ENCODE measurements at places on chromosomes 1 and 21. TPM values are rescaled to one million over a fixed set of nuclear protein-coding genes. Genes with fewer than 3 reads are reported as not detected.

DCLRE1B gene
- 6.9 TPM for total RNA-seq

PBXIP1 gene
- total RNA-seq, result 390 TPM

PADI2 gene
- total RNA-seq, result 0.11 TPM

DNA sequence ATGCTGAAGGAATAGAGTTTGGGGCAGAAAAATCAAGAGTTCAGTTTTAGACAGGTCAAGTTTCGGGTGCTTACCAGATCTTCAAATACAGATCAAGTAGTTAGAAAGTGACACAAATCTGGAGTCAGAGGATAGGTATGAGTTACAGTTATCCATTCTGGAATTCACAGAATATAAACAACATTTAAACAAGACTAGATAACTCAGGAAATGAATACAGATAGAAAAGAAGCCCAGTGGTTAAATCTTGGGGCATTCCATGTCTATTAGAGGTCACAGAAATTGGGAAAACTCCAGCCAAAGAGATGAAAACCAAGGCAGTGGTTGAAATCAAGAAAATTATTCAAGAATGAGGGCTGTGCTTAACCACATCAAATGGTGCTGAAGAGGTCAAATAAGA, 187.0 kb upstream of the HP1BP3 start:
- DNase-seq, result no peak
- no peak overlapping the region for H3K27ac ChIP-seq
- H3K27me3 ChIP-seq, result no peaks in the 10 kb centered on the region
- H3K4me3 ChIP-seq, result no peak overlapping the region
- H3K4me1 ChIP-seq, result no peaks in the 10 kb centered on the region

DNA sequence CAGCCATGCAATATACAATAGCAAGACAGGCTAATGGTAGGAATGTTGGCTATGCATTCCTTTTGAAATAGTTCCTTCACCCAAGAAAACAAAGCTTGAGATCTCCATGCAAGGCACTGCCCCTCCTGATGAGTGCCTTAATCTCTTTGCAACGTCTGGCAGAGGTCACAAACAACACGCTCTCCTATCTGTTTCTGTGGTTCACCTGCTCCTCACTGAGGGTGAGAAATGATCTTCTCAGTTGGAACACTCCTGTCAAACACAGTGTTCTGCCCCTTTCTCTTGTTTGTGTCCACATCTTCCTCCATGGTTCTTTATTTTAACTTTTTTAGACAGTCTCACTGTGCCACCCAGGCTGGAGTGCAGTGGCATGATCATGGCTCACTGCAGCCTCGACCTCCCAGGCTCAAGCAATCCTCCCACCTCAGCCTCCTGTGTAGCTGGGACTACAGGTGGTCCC, 21.2 kb upstream of the XPR1 start:
- DNase-seq, result no peak
- no peak overlapping the region for H3K27ac ChIP-seq
- H3K36me3 ChIP-seq, result no peaks in the 10 kb centered on the region
- H3K4me3 ChIP-seq, result no peak overlapping the region

- H3K27ac ChIP-seq, result no peak overlapping the region
- no peaks in the 10 kb centered on the region for H3K4me1 ChIP-seq
These were observed 321.1 kb downstream of the TGFB2 start for GRCh38 chr1:218666263-218666662.

DNA sequence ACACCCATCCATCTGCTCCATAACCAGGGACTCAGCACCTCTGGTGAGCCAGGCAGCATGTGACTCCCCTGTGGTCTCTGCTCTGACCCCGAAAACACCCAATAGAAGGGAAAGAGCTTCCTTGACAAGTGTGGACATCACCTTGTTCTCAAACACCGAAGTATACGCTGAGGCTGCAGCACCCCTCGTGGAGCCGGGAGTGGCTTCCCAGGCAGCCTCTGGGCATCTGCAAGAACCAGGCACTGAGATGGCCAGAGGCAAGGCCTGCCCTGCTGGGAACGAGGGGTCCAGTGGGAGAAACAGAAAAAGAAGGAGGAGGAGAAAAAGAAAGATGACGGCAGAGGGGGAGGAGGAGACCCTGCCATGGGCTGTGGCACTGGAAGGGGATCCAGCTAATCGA, 18.2 kb upstream of the AJAP1 start:
- H3K4me1 ChIP-seq, result no peaks in the 10 kb centered on the region
- no peak for DNase-seq
- no peak overlapping the region for H3K4me3 ChIP-seq
- no peaks in the 10 kb centered on the region for H3K27me3 ChIP-seq
- no peak overlapping the region for H3K27ac ChIP-seq

KIF21B gene
- total RNA-seq, result 76.6 TPM

AADACL3 gene
- not detected for total RNA-seq

DNA sequence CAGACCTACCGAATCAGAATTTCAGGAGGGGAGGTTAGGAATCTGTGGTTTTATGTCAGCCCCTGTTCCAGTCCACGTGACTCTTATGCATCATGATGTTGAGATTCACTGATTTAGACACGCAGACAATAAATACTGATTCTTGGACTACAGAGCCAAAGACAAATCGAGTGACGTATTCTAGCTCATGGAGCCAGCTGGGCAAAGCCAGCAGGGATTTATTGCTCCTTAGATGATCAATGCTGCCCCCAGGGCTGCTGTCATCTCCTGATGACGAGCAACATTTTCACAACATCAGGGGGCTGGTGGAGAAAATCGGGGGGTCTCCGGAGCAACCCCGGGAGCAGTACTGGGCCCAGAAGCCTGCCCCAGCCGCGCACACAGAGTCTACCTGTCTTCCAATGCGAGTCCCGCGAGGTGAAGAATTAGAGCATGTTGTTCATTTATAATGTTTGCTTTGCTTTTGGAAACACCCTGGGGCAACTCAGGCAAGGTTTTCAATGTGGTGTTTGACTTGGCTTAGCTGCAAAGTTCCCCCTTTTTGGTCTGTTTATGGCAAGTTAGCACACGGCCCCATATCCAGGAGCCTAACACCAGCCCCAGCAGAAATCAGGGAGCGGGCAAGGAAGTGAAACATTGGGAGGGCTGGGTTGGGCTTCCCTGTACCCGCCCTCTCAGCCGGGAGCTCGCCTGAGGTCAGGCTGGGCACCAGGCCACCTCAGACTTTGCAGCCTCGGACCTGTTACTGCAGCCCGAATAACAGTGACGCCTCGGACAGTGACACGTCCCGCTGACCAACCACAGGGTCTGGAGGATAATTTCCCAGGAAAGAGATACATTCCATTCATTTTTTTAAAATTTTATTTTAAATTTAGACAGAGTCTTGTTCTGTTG, 19.9 kb upstream of the CLDN14 start:
- H3K4me1 ChIP-seq, result no peaks in the 10 kb centered on the region
- DNase-seq, result no peak
- no peak overlapping the region for H3K27ac ChIP-seq
- H3K4me3 ChIP-seq, result no peak overlapping the region

DNA sequence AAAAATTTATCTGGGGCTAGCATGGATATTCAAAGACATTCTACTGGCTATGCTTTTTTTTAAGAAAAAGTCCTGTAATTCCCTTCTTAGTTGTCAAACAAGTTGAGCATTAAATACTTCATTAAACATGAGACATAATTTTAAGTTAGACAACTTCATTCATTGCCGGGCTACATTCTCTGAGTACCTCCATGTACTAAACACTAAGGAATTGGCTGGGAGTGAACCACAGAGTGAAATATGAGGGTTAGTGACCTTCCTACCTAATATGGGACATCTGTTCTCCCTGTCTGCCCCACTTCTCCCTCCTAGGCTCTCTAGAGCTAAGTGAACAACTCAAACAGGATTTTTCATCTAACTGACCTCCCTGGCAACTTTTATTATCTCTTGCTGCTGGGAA, 370.4 kb downstream of the VAV3 start:
- DNase-seq, result no peak
- H3K4me1 ChIP-seq, result no peaks in the 10 kb centered on the region
- no peaks in the 10 kb centered on the region for H3K36me3 ChIP-seq
- H3K4me3 ChIP-seq, result no peak overlapping the region
- H3K27ac ChIP-seq, result no peak overlapping the region
- no peaks in the 10 kb centered on the region for H3K27me3 ChIP-seq

DNAI4 gene
- 2.2 TPM for total RNA-seq

DNA sequence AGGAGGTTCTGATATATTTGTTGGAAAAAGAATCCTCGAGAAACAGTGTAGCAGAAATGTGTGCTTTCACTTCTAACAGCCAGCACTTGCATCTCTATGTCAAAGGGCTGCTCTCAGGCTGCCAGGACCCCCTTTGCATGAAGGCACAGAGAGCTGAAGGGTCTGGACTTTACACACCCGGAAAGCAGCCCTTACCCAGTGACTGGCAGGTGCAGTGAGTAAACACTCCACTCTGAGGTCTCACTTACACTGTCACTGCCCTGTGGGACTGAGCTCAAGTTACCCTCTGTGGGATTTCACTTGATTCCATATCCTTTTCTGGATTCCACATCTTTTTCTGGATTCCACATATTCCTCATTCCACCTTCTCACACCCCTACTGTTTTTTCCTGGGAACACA, 40.8 kb upstream of the PPP2R5A start:
- H3K27me3 ChIP-seq, result peaks cover 3% of the 10 kb centered on the region
- no peaks in the 10 kb centered on the region for H3K4me1 ChIP-seq
- no peaks in the 10 kb centered on the region for H3K36me3 ChIP-seq
- no peak for DNase-seq

APOBEC4 gene
- not detected for total RNA-seq

DNA sequence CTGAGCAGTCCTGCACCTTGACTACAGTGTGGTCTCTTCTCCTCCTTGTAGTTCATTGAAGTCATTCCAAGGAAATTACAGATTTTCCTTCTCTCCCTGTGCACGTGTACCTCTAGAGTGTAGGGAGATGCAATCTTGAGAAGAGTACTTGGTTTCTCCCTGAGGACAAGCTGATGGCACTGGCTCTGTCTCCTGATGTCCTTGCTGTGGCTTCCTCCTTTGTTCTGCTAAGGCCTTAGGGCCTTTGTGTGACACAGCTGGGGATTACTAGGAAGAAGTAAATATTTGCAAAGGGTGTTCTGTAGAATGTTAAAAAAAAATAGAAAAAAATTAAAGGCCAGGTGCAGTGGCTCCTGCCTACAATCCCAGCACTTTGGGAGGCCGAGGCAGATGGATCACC, 66.2 kb upstream of the APOBEC4 start:
- H3K27me3 ChIP-seq, result no peaks in the 10 kb centered on the region
- H3K4me3 ChIP-seq, result no peak overlapping the region
- H3K27ac ChIP-seq, result no peak overlapping the region
- no peak for DNase-seq
- H3K36me3 ChIP-seq, result no peaks in the 10 kb centered on the region
- no peaks in the 10 kb centered on the region for H3K4me1 ChIP-seq

RUNX3 gene
- total RNA-seq, result 135 TPM

- H3K4me3 ChIP-seq, result no peak overlapping the region
- DNase-seq, result no peak
These were observed 17.0 kb upstream of the IFFO2 start for GRCh38 chr1:18973446-18973955.

DNA sequence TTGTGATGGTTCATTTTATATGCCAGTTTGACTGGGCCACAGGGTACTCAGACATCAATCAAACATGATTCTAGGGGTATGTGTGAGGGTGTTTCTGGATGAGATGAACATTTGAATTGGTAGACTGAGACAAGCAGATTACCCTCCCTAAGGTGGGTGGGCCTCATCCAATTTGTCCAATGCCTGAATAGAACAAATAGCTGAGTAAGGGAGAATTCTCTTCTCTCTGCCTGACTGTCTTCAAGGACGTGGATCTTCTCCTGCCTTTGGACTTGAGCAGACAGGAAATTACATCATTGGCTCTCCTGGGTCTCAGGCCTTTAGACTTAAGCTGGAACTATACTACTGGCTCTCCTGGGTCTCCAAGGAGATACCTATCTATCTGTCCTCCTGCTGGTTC, 64.4 kb downstream of the SUSD4 start:
- no peaks in the 10 kb centered on the region for H3K27me3 ChIP-seq
- H3K27ac ChIP-seq, result no peak overlapping the region
- H3K36me3 ChIP-seq, result no peaks in the 10 kb centered on the region
- H3K4me3 ChIP-seq, result no peak overlapping the region
- no peak for DNase-seq

S100A3 gene
- not detected for total RNA-seq

GBP2 gene
- total RNA-seq, result 198 TPM

DNA sequence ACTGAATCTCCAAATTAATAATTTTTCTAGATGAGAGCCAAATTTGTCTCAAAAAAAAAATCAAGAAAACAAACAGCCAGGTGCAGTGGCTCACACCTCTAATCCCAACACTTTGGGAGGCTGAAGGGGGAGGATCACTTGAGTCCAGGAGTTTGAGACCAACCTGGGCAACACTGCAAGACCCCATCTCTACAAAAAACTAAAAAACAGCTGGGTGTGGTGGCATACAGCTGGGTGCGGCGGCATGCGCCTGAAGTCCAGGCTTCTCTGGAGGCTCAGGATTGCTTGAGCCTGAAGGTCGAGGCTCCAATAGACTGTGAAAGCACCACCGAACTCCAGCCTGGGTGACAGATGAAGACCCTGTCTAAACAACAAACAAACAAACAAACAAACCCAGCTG, 14.0 kb downstream of the ACBD3 start:
- no peak overlapping the region for H3K27ac ChIP-seq
- no peaks in the 10 kb centered on the region for H3K36me3 ChIP-seq
- H3K27me3 ChIP-seq, result no peaks in the 10 kb centered on the region
- no peak for DNase-seq
- H3K4me1 ChIP-seq, result no peaks in the 10 kb centered on the region
- no peak overlapping the region for H3K4me3 ChIP-seq

DNA sequence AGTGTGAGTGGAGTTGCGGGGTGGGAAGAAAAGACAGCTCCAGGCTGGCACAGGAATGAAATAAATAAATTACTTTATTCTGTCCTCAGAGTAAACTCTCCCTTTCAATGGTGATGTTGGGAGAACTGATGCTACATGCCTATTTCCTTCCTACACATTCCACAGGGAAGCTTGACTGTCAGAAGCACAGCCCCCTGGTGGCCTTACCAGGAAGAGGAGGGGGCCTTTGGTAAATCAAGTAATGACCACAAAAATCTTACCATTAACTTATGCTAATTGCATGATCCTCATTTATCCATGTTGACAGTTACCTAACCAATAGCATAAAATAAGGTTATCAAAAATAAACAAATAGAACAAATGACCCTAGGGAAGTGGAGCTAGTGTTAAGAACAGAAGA, 605.0 kb upstream of the PKN2 start:
- no peaks in the 10 kb centered on the region for H3K4me1 ChIP-seq
- DNase-seq, result no peak
- no peaks in the 10 kb centered on the region for H3K27me3 ChIP-seq
- H3K27ac ChIP-seq, result no peak overlapping the region

OR2L2 gene
- total RNA-seq, result 0.46 TPM

DNA sequence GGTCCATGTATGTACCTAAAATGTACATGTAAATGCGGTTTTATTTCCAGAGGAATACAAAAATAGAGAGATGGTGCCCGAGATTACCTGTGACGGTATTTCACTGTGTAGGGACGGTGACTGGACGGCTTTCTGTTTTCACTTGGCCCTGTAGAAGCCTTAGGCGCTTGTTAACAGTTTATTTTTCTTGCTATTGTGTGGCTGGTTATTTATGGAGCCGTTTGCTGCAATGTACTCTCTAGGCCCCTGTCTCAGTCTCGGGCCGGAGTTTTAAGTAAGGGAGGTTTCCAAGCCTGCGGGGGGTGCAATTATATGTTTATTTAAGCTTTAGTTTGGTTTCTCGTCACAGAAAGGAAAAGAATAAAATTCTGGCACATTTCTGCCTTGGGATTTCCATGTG, 413 bp downstream of the EFCAB7 start:
- peak overlapping the region; percentile 78 for H3K27ac ChIP-seq
- no peaks in the 10 kb centered on the region for H3K36me3 ChIP-seq
- DNase-seq, result no peak
- no peaks in the 10 kb centered on the region for H3K27me3 ChIP-seq
